ENCODE measurements at places on chromosomes 2 and 18.

DNA sequence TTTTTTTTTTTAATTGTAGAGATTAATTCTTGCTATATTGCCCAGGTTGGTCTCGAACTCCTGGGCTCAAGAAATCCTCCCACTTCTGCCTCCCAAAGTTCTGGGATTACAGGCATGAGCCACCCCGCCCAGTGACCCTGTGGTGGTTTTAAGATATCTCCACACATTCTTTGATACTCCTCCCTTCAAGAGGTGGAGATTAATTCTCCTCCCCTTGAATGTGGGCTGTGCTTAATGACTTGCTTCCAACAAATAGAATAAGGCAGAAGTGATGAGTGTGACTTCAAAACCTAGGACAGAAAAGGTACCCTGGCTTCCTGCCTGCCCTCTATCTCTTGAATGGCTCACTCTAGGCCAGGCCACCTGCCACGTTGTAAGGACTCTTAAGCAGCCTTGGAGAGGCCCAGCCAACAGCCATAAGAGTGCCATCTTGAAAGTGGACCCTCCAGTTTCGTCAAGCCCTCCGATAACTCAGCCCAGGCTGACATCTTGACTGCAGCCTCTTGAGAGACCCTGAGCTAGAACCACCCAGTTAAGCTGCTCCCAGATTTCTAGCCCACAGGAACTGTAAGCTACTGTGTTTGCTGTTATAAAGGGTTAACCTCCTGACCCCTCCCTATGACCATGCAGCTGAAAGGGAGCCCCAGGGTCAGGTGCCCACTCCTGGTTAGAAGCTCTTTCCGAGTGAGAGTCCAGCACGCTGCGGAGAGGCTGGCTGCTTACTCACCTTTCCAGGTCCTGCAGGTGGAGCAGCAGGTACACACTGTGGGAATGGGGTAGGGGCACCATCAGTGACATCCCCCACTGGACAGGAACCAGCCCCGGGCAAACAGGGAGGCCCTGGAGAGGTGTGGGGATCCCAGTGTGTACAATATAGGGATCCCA is 27.6 kb downstream of the MRPL35 start:
- DNase-seq, result no peak

DNA sequence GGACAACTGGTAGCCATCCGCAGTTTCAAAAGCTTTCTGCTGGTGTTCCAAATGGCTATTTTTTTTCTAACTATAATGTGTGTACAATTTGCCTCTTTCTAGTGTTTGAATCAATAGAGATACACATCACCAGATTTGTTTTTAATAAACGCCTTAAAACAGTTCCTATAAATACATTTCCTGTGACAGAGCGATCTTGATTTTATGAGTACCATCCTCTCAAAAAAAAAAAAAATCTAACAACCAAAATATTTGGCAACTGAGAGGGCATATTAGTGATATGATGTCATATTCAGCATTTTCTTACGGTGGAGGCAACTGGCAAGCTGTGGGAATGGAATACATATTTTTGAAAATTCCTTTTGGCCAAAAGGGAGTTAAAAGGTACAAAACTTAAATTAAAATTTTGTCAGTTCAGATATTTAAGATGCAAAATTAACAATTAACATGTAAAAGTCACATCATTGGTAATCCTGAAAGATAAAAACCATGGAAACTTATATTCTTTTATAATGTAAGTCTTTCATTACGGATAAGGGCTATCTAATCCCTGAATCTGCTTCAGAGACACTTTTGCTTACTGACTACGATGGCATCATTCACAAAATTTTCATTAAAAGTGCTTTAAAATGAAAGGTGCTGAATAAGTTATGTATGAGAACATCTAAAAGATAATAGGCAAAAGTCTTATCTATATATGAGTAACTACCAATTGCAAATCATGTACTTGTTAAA is 268.4 kb downstream of the TCF4 start:
- DNase-seq, result no peak

DNA sequence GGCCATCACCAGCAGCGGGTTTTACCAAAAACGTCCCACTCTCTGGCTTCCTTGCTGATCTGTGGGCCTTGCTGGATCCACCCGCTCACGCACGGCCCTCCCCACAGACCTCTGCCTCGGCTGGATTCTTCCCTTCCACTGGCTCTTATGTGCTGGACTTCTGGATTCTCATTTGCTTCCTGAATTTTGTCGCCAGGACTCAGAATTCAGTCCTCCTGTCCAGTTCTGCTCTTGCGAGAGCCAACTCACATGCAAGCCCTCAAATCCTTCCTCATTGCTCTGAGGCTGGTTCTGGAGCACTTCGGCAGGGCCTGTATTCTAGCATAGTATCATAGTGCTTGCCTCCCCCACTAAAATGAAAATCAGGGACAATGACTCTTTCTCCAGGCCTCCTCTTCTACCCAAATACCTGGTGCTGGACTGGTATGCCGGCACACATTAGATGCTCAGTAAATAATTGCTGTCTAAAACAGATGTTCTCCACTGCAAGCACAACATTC is 115.5 kb downstream of the ATL2 start:
- no peak for DNase-seq

DNA sequence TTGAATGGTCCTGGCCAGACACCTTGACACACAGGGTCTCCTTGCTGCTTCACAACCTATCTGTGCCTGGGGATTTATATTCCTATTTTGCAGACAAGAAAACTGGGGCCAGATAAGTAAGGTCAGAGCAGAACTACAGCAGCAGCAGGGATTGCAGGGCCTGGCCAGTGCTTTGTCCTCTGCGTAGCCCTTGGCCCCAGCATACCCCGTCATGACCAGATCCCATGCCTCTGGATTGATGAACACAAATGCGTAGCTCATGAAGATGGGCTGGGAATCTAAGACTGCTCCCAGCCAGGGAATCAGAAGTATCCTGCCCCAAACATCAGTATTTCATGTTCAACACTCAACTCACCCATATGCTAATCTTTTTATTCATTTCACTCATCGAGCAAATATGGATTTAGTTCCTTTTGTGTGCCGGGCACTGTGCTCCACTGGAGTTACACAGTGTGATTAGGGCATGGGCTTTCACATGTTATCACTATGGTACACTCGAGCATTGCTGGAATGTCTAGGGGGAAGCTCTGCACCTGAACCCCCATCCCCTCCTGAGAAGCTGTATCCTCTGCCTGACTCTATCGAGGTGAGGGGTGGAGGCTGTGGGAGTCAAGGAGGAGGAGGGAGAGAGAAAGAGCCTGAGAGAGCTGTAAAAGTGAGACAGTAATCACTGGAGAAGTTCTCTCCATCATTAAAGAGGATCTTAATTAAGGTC is 143.3 kb downstream of the CYP26B1 start:
- DNase-seq, result no peak

DNA sequence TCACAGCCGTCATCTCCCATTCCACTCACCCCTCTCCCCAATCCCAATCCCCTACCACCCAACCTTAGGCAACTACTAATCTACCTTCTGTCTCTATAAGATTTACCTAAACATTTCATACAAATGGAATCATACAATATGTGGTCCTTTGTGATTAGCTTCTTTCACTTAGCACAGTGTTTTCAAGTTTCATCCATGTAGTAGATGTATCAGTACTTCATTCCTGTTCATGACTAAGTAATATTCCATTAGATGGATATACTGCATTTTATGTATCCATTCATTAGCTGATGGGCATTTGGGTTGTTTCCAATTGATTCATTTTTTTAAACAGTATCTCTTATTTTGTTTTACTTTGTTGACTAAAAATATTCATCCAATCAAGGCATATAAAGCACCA is 109.6 kb downstream of the CDH2 start:
- DNase-seq, result no peak

DNA sequence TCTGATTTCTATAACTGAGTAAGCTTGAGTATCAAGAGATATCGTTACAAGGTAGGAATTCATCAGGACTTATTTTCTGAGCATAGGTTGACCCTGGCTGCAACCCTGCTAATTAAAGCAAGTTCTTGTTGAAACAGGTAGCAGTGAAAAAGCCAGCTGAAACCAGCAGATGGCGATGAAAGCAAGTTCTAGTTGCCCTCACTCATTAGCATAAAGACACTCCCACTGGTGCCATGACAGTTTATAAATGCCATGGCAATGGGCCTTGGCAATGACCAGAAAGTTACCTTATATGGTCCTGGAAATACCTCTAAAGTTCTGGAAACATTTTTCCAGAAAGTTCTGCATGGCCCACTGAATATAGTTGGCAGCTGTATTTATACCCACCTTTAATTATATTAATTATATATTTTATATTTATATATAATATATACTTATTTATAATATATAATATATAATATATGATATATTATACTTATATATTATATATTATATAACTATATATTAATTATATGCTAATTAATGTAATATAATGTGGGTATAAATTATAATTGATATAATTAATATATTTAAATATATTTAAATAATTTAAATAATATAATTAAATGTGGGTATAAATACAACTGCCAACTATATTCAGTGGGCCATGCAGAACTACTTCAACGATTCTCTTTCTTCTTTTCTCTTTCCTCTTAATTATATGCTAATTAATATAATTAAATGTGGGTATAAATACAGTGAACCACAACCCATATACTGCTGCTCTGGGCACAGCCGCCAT is 188.0 kb downstream of the CDH7 start:
- DNase-seq, result no peak

GRCh38 chr2:54341656-54342055 is 85.6 kb upstream of the TSPYL6 start:
- no peak for DNase-seq

DNA sequence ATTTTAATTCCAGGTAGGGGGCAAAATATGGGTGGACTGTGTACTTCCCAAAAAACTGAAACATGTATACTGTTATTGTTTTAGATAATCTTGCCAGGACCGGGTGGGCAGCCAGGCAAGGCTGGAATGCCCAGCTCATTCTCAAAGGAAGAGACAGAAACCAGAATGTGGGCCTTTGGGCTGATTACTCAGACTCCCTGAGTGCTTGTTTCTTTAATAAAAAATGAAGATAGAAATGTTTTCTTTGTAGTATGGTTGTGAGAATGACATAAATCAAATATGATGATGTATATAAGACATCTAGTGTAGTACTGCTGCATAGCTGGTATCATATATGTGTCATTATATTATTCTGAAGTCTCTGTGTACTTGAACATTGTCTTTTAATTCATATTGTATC is 231.6 kb upstream of the NT5C1B start:
- DNase-seq, result no peak

DNA sequence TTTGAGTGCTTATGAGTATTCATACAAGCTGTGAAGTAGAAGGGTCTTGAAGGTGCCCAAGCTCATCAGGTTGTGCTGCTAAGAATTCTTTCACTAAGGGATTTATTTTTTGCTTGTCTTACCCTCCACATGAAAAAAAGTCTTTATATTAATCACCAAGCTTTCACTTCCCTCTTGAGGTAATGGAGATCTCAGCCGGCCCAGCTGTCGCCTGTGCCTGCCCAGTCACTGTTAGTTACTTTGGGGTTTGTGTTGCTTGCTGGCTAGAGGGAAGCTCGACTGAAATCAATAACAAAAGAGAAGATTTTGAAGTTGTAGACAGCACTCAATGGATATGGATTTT is 21.9 kb downstream of the MC2R start:
- DNase-seq, result no peak

GRCh38 chr18:45165176-45165713 is 450.0 kb upstream of the SLC14A2 start:
- DNase-seq, result no peak

DNA sequence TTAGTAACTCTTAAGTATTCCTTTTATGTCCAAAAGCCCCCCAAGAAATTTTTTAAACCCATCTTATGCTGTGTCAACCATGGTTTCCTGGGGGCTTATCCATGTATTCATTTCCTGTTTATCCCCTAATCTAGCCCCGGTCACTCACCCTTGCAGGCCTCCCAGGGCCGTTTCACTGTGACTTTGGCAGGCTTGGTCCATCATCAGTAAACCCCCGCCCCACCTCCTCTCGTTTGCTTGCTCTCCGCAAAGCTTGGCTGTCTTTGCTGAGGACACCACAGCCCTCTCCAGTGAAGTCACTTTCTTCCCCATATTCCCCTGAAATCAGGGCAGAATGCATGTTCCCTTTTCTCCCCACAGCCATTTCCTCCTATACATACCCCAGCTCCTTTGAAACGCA is 7.2 kb upstream of the TMEM177 start:
- DNase-seq, result no peak

- DNase-seq, result no peak
Observed at GRCh38 chr2:178990533-178991241, 59.2 kb downstream of the CCDC141 start.

DNA sequence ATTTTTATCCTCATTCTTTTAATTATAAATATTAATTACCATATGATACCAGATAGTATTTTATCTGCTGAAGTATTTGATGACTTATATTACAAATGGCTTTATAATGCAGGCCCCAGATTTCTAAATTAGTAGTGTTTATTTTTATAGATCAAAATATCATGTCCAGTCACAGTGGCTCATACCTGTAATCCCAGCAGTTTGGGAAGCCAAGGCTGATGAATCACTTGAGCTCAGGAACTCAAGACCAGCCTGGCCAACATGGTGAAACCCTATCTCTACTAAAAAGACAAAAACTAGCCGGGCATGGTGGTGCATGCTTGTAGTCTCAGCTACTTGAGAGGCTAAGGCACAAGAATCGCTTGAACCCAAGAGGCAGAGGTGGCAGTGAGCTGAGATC is 100.1 kb upstream of the ARHGAP15 start:
- DNase-seq, result no peak

- DNase-seq, result no peak
Observed at GRCh38 chr2:170660409-170660808, 54.7 kb upstream of the SP5 start.

DNA sequence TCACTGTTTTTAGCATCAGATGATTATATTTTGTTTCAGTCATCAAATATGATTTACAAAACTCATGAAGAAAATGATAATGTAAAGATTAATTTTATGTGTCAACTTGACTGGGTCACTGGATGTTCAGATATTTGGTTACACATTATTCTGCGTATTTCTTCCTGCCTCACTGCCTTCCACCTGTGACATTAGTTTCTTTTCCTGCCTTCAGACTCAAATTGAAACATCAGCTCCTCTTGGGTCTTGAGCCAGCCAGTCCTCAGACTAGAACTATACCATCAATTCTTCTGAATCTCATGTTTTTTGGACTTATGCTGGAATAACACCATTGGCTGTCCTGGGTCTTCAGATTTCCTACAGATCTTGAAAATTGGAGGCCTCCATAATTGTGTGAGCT is 96.7 kb downstream of the ZNF385B start:
- no peak for DNase-seq

- DNase-seq, result no peak
Observed at GRCh38 chr18:3808985-3809780, 359.2 kb downstream of the TGIF1 start.

- no peak for DNase-seq
Observed at GRCh38 chr2:96104487-96104861, 11.9 kb downstream of the ADRA2B start.

DNA sequence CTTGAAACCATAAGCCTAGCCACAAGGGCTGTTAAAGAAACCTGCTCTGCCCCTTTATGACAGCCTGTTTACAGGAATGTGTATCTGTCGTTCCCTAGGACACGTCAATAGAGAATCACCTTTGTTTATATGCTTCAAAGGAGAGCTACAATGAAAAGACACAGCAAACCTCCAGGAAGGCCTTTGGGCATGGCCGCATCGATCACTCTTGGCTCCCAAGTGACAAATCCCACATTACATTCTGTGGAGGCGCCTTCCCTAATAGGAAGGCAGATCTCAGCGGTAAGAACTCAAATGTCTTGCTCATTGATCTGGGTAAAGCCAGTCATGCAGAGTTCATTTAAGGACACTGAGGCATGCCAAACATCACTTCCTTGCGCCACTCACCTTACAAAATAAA is 26.5 kb downstream of the KIAA2012 start:
- no peak for DNase-seq

All from activated CD8-positive, alpha-beta memory T cell treated with anti-CD3 and anti-CD28 coated beads, Interleukin-2, amount 10 ng/mL, durations not matched to agents 7 days and 5 days (primary cell).